ENCODE measurements at places on chromosomes 5 and 9.

- DNase-seq: no peak
Measured at GRCh38 chr5:129069292-129069691, 25.3 kb upstream of the ISOC1 start.

GRCh38 chr9:87577746-87578145 lies 80.1 kb downstream of the DAPK1 start:
- DNase-seq: no peak

DNA sequence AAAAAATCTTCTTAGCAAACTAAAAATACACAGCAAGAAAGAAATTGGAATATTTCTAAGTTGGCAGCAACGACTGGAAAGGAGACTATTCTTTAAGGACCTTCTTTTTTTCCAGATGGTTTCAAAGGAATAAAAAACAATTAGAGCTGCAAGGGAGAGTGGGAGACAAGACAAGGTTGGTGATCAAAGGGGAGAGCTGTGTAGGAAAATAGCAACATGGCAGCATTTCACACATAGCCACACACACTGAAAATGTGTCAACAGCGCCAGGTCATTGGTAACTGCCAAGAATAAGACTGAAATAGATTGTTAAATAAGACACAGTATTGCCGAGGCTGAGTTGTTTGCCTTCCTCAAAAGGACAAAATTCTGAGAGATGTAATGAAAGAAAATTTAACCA lies 88.1 kb upstream of the TLE1 start:
- DNase-seq: no peak

GRCh38 chr5:93594591-93595419 lies 11.8 kb downstream of the NR2F1 start:
- no peak for DNase-seq

DNA sequence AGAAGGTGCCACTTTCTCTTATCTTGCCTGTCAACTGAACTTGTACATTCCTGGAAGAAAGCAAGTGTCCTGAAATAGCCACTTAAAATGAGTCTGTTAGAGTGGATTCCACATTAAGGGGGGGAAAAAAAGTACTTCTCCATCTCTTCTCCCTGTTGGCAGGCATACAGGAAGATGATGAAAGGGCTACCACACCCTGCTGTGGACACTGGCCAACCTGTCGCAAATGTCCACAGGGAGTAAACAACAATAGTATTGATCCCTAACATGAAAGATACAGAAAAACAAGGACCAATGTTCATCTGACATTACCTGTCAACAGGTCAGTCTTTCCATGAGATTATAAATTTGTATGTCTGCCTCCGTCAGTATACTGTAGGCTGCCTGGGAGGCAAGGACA lies 265.1 kb upstream of the MAP3K1 start:
- no peak for DNase-seq

DNA sequence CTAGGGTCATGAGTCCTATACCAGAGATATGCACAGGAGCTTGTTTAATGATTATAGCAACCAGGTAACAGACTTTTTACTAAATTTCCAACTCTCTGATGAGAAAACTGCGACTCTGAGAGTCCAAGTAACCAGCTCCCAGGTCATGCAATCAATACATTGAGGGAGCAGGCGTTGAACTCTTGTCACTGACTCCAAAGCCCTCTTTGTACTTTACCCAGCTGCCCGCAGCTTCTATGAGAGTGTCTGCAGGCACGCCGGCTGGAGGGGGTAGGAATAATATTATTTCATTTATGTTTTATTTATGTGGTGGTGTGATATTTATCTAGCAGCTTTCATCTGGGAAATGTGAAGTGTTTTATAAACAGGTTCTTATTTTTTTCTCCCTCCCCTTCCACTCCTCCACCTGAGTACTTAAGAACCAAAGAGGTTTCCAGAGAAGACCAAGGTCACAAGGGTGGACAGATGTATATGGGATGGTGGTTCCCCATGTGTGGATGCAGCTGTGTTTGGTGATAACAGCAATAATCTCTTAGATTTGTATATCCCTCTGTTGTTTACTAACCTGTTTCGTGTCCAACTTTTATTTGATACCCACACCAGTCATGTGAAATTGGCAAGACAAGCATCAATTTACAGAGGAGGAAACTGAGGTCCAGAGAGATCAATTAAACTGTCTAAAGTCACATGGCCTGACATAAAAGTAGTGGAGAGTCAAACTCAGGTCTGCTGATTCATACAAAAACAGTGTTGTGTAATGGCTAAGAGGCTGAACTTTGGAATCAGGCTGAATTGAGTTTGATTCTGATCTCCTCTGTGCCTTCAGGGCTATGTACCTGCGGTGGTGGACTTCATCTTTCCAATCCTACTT lies 140.2 kb upstream of the TRIM32 start:
- no peak for DNase-seq

DNA sequence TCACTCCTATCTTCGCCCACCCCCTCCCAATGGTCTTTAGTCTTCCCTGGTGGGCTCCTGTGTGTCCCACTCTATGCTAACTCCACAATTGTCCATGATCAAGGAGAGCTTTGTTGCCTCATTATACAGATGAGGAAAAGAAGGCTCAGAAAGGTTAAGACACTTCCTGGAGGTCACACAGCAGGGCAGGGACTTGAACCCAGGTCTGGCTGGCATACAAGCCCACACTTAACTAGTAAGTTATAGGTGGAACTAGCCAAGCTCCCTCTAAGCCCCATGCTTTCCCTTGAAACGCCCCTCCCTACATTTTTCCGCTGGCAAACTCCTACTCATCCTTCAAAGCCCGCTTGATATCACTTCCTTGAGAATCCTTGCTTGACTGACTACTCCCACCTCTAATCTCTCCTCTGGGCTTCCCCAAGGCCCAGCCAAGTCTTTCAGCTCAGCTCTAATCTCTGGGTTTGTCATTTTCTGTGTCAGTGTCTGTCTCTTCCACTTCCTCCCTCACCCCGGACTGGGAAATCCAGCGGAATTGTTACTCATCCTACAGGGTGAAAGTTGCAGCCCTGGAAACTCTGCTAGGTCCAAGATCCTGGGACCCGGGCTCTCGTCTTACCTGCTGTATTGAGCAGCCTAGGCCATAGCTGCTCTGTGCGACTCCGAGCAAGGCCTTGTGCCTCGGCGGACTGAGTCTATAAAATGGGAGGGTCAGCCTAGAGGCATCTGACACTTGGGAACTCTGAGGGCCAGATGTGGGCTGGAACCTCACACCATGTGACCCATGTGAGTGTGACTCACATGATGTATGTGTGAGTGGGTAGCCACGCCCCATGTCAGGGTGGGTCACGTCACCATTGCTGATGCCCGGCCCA lies 144.5 kb downstream of the GAPVD1 start:
- no peak for DNase-seq
